ENCODE measurements at places on chromosomes 1 and 21. TPM values are rescaled to one million over a fixed set of nuclear protein-coding genes. Genes with fewer than 3 reads are reported as not detected.

DNA sequence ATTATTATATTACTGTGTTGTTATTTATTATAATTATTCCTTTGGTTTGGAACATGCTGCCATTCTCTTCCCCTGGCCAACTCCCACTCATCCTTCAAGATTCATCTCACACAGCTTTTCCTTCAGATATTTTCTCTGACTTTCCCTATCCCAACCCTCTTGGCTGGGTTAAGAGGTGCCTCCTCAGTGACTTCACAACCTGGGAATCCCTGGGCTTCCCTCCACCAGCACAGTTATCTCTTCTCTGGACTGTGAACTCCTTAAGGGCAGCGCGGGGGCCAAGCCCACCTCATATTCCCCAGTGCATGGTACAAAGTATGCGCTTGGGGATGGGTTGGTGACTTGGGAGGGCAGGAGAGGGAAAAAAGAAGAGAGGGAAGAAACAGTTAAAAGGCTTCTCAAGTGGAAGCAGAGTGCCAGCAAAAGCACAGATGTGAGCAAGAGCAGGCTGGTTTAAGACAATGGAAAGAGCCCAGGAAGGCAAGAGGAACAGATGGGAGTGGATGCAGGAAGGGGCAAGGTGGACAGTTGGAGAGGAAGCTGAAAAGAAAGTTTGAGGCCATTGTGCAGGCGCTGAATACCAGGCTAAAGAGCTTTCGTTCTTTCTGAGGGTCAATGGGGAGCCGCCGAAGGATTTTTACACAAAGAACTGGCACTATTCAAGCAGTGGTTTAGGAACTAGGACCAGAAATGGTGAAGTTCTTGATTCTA, 132.3 kb downstream of the BEND5 start:
- no peak for DNase-seq

- DNase-seq = no peak
Observed at GRCh38 chr1:30533141-30533540, 190.2 kb downstream of the MATN1 start.

- DNase-seq = no peak
Observed at GRCh38 chr1:230253150-230253549, 173.0 kb downstream of the PGBD5 start.

- no peak for DNase-seq
Observed at GRCh38 chr1:226656601-226657277, 82.3 kb downstream of the ITPKB start.

DNA sequence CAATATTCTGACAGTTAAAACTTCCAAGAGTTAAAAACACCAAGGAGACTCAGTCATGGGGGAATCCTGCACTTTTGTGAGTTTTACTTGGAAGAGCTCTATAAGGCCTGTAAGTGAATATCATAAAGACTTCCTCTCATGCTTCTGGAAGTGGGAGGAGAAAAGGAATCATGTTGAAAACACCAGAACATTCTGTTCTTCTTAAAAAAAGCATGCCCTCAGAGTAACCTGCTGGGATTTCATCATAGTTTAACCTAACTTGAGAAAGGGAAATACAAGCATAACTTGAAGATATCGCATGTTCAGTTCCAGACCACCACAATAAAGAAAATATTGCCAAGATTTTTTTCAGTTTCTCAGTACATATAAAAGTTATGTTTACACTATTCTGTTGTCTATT, 51.9 kb downstream of the COL11A1 start:
- no peak for DNase-seq

DNA sequence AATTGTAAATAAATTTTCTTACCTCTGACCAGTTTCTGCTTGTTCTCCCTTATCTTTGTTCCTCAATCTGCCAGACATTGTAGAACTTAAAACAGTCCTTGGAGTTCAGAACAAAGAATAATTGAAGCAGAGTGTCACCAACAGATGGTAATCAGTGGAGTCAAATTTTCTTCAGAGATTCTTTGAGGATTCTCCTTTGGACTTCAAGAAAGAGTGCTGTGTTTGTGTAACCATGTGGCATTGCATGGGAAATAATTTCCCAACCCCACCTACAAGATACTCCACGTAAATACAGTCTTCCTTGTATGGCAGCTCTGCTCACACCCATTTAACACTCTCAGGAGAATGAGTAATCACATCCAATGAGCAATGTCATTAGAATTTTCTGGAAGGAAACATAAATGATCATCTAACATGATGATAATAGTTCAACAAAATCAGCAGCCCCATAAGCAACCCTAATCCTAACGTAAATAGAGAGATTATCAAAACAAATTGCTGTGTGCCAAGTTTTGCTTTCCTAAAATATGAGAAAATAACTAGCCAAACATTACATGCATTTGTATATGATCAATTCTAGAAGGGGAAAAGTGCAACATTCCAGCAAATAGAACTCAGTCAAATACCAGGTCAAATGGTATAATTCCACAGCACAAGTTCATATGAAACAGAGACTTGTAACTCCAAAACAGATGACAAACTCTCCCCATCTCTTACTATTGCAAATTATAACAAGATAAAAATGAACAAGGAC, 6.9 kb upstream of the DENND1B start:
- DNase-seq = no peak

The MROH9 gene
- total RNA-seq = not detected

The FAM3B gene
- total RNA-seq = 0.51 TPM

The VWA5B1 gene
- total RNA-seq = not detected

All from epithelial cell of proximal tubule (primary cell).